ENCODE measurements at places on chromosomes 5 and 9. TPM values are rescaled to one million over a fixed set of nuclear protein-coding genes. Genes with fewer than 3 reads are reported as not detected.

MYOZ3 gene
- 1.7 TPM for total RNA-seq

SPIN1 gene
- 69.2 TPM for total RNA-seq

TMEM161B gene
- total RNA-seq, result 23.5 TPM

- peaks cover 5% of the 10 kb centered on the region for H3K4me1 ChIP-seq
- H3K27me3 ChIP-seq, result no peaks in the 10 kb centered on the region
- H3K36me3 ChIP-seq, result no peaks in the 10 kb centered on the region
Measured at GRCh38 chr5:15501091-15501791, 1.3 kb downstream of the FBXL7 start.

DNA sequence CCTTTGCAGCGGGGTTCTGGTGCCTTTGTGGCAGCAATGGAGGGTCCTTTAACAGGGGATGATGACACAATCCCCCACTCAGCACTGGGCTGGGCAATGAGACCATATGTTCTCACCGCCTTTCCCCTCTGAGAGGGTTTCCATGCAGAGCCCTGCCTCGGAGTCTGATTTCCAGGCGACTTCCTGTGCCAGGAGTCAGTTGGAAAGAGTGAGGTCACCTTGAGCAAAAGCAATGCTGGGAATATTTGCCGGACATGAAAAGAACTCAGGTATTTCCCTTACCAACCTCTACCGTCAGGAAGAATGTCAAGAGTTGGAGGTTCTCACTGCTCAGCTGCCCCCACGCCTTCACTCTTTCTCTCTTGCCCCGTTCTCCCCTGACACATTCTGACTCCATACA, 284.2 kb upstream of the IRX1 start:
- no peak overlapping the region for H3K4me3 ChIP-seq
- no peaks in the 10 kb centered on the region for H3K36me3 ChIP-seq
- H3K4me1 ChIP-seq, result no peaks in the 10 kb centered on the region
- H3K27me3 ChIP-seq, result no peaks in the 10 kb centered on the region

GRCh38 chr5:55711507-55712022, 559 bp downstream of the SLC38A9 start:
- no peak for DNase-seq
- peak overlapping the region; percentile 77 for H3K27ac ChIP-seq
- H3K36me3 ChIP-seq, result peaks cover 10% of the 10 kb centered on the region
- H3K4me3 ChIP-seq, result peak overlapping the region; percentile 94
- H3K27me3 ChIP-seq, result no peaks in the 10 kb centered on the region
- peaks cover 6% of the 10 kb centered on the region for H3K4me1 ChIP-seq

GRCh38 chr5:148911386-148911785, 85.0 kb downstream of the ADRB2 start:
- no peak overlapping the region for H3K4me3 ChIP-seq
- no peak for DNase-seq
- H3K4me1 ChIP-seq, result peaks cover 61% of the 10 kb centered on the region
- H3K27ac ChIP-seq, result peak overlapping the region; percentile 48
